ENCODE measurements at places on chromosomes 16 and 17.

GRCh38 chr17:37220607-37220953 lies 155.2 kb upstream of the C17orf78 start:
- H3K4me1 ChIP-seq = no peaks in the 10 kb centered on the region
- H3K27ac ChIP-seq = no peak overlapping the region
- DNase-seq = peak; percentile 13
- no peak overlapping the region for H3K4me3 ChIP-seq
- no peaks in the 10 kb centered on the region for H3K27me3 ChIP-seq

DNA sequence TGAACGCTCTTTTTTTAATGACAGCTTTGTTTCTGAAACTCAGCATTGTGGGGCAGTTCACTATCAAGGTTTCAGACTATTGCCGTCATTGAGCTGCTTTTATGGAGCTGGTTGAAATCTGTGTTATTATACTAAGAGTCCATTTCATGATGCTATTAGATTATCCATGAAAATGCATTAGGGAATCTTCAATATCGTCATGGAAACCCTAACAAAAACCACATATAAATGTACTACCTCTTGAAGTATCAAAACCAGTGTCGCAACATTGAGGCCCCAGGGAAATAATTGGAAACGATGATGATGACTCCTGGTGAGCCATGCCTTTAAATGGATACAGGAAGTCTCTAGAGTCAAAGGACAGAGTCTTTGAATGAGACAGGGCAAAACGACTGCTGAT lies 231.6 kb upstream of the CPHXL start:
- H3K4me3 ChIP-seq = no peak overlapping the region
- no peak for DNase-seq
- H3K27ac ChIP-seq = no peak overlapping the region
- no peaks in the 10 kb centered on the region for H3K4me1 ChIP-seq
- no peaks in the 10 kb centered on the region for H3K27me3 ChIP-seq

DNA sequence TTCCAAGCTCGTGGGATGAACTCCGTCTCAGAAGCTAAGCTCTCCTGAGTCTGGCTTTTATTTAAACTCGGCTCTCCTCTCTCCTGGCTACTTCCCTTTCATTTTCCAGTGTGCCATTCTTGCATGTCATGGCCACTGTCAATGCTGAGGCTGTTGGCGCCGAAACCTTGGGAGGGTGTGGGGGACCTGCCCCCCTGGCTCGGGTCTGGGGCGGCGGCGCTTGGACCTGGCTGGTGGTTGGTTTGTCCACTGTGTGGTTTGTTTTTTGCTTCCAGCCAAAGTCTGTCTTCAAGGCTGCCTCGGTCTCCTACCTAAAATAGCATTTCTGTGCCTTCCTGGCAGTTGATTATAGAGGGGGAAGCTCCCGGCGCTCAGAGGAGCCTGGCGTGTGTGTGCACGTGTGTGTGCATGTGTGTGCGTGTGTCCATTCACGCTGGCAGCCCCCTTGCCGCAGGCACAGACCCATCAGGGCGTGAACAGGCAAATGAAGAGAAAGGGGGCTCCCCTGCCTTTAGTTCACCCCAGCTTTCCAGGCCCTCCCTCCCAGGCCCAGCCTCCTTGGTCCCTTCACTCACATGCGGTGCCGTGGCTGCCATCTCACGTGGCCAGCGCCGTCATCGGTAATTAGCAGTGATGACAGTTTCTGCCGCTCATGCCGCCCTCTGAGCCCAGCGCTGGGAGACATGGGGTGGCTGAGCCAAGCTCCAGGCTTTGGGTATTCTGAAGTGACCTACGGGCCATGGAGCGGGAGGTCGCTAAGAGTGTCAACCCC lies 179.9 kb downstream of the SEC14L1 start:
- H3K27me3 ChIP-seq = no peaks in the 10 kb centered on the region
- H3K36me3 ChIP-seq = peaks cover 14% of the 10 kb centered on the region
- H3K27ac ChIP-seq = no peak overlapping the region
- H3K4me3 ChIP-seq = no peak overlapping the region

DNA sequence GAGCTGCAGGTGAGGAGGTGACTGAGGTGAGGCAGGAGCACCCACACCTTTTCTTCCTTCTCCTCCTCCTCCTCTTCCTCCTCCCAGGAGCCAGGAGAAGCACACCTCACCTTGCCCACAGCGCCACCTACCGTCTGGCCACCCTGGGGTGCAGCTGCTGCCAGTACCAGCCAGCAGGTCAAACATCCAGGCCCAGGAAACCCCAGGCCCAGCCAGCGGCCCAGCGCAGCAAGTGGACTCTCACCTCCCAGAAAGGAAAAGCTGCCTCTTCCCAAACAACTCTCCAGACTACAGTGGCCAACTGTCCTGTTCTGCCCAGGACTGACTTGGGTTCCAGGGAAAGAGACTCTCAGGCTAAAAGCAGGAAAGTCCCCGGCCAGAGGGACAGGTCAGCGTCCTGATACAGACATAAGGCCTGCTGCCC lies 22.7 kb downstream of the PEMT start:
- peak; percentile 48 for DNase-seq
- no peak overlapping the region for H3K27ac ChIP-seq
- H3K4me3 ChIP-seq = no peak overlapping the region
- peaks cover 8% of the 10 kb centered on the region for H3K4me1 ChIP-seq
- H3K27me3 ChIP-seq = no peaks in the 10 kb centered on the region

DNA sequence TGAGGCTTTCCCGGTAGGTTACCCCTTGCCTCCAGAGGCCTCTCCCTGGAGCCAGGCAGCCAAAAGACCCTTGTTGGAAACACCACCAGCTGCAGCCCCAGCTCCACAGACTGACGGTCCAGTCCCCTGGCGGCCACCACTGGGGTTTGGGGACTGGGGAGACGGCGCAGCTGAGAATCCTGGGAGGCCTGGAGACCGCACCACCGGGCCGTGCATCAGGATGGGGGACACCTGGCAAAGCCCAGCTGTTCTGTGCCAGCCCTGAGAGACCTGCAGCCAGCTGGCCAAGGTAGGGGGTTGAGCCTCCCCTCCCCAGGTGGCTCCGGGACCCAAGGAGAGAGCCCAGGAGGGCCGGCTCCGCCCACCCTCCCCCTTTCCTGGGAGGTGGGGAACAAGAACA lies 8.3 kb upstream of the SLC38A10 start:
- peaks cover 2% of the 10 kb centered on the region for H3K4me1 ChIP-seq
- H3K27ac ChIP-seq = no peak overlapping the region
- H3K27me3 ChIP-seq = peaks cover 28% of the 10 kb centered on the region
- H3K36me3 ChIP-seq = no peaks in the 10 kb centered on the region
- H3K4me3 ChIP-seq = no peak overlapping the region

DNA sequence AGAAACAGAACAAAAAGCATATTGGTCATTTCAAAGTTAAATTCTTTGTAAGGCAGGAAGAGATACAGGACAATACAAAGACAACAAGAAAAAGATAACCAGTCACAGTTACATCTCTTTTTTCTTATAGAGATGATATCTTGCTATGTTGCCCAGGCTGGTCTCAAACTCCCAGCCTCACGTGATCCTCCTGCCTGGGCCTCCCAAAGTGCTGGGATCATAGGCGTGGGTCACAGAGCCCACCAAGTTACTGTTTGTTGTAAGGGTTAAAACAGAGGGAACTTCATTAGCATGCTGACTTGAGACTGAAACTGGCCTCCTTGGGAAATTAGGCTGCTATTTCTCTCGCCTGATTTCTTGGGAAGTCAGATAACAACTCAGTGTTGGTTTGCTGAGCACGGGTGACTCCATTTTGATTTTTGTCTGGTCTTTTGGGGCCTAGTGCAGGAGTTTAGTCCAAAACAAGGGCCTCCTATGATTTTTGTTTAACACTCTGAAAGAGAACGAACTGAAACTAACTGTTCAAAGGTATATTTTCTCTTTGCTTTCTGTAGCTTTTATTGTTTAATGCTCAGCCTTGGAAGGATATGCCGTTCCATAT lies 31.5 kb upstream of the SEC14L1 start:
- no peaks in the 10 kb centered on the region for H3K27me3 ChIP-seq
- peaks cover 17% of the 10 kb centered on the region for H3K4me1 ChIP-seq
- DNase-seq = no peak
- H3K36me3 ChIP-seq = no peaks in the 10 kb centered on the region
- peak overlapping the region; percentile 74 for H3K27ac ChIP-seq

GRCh38 chr16:23528644-23529310 lies 18.5 kb upstream of the GGA2 start:
- no peaks in the 10 kb centered on the region for H3K27me3 ChIP-seq
- no peak for DNase-seq
- H3K36me3 ChIP-seq = peaks cover 41% of the 10 kb centered on the region
- H3K27ac ChIP-seq = no peak overlapping the region

Measured in effector memory CD8-positive, alpha-beta T cell (primary cell).